ENCODE measurements at places on chromosomes 12 and 14. TPM values are rescaled to one million over a fixed set of nuclear protein-coding genes. Genes with fewer than 3 reads are reported as not detected.

DNA sequence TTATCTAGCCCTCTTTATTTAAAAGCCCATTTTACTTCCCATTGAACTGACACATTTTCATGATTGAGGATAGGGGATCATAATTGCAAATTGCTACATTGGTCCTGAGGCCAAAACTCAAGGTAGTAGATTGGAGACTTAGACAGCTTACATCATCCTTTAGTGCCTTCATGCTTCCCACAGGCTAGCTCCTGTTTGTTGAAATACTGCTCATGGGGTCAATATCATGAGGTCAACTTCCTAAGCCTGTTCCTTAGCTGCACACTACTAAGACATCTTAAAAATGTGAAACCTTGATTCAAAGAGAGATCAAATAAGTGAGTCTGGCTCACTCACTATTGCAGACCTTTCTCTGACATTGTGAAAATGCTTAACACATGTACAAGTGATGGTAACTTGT, 113.0 kb downstream of the TBC1D30 start:
- DNase-seq: no peak

GRCh38 chr12:7066596-7066995, 6.1 kb downstream of the C1S start:
- DNase-seq: no peak

DNA sequence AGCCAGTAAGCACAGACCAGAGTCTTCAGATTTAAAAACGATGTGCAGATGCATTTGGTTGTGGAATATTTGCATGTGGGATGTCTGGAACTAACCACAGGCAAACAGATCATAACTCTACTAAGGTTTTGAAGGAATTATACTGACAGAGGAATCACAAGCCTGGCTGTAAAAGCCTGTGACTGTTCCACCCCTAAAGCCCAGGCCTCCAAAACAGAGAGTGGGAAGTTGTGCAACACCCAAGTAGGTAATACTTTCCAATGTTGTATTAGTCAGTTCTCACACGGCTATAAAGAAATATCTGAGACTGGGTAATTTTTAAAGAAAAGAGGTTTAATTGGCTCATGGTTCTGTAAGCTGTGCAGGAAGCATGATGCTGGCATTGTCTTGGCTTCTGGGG, 68.1 kb upstream of the DCD start:
- DNase-seq: no peak

DNA sequence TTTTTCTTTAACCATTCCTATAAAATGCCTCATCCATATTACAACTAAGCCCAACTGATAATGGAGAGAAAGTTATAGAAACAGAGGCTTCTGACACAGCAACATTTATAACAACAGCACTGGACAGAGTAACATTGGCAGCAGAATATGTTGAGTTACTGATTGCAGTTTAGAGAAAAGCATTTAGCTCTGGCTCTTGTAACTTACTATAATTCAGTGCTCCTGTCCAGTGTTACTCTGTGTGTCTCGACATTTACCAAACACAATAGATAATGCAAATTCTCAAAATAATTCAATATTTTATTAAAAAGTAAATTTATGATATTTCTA, 356.1 kb downstream of the CEP128 start:
- no peak for DNase-seq

DNA sequence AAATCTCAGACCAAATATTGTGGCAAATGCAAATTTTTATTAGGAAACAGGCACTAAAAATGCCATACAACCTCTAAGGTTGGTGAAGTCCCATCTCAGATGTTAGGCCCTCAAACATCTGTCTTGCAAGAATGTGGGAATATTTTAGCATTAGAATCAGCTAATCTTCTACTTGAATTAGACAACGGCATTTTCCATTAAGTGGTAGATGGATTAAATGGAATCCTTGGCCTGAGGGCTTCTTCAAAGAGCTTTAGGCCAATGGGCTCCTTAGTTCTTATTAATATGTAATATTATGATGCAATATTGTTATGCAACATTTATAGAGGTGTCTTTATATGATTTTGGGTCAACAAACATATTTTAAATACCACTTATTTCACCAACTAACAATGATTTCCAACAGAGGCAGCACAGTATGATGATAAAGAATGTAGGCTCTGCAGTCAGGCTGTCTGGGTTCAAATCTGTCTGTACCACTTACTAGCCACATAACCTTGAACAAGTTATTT, 122.9 kb upstream of the PLEKHA5 start:
- DNase-seq: no peak

GRCh38 chr14:100114109-100114765, 45.2 kb downstream of the DEGS2 start:
- no peak for DNase-seq

DNA sequence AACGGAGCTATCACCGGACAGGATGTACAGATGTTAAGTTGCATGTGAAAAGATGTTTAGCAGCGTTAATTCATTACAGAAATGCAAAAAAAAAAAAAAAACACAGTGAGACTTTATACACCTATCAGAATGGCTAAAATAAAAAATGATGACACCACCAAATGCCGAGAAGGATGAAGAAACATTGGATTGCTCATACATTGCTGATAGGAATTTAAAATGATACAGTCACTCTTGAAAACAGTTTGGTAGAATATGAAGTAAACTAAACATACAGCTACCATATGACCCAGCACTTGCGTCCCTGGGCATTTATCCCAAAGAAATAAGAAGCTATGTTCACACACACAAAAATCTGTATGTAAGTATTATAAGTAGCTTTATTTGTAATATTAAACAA, 574.1 kb downstream of the SLC16A7 start:
- DNase-seq: no peak

DNA sequence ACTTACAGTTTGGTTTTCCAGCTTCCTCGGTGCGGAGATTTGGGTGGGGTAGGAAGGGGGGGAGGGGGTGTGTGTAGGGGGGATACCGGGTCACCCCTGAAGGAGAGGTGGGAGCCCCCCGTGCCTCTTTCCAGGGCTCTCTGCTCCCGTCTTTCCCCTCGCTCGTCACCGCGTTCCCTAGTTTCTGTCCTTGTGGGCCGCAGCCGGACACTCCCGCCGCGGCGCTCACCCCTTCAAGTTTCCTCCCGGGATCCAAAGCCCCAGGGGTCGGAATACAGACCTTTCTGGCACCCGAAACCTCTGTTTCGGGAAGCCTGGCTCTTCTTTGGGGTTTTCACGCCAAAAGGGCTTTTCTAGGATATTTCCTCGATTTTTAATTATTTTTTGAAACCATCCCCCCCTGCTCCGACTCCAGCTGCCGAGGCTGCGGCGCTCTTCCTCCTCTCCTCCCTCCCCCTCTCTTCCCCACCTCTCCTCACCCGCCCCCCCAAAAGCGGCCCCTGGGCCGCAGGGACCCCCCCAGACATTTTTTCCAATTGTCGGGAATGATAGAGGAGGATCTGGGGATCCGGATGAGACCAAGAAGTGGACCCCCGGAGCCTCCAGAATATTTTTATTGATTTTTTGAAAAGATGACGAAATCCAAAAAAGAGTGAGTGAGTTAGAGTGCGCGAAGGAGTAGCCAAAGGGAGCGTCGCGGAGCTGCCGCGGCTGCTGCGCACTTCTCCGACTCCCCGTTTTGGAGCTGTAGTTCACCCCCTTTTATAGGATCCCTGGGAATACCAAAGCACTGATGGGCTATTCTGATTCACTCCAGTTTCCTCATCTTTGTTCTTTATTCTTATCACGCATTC, 1.7 kb downstream of the CCND2 start:
- peak; percentile 53 for DNase-seq

DNA sequence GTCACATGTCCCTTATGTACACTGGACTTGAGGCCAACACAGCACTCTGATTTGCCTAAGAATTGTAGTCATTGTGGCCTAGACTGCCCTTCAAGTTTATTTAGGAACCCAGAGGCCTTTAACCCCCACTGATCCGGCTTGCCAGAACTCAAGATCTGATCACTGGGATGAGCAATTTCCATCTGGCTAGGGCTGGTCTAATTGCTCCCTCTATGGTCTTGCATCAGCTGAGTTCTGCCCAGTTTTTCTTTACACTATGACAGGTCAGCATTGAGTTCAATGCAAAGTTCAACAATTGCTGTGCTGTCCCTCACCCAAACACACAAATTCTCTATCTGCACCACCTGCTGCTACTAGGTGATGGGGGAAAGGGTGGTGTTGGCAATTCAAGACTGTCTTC, 146.9 kb upstream of the MDGA2 start:
- DNase-seq: no peak

Gene RIMBP2
- total RNA-seq: 0.84 TPM

Gene YBX3
- total RNA-seq: 123 TPM

Gene PLEK2
- not detected for total RNA-seq

DNA sequence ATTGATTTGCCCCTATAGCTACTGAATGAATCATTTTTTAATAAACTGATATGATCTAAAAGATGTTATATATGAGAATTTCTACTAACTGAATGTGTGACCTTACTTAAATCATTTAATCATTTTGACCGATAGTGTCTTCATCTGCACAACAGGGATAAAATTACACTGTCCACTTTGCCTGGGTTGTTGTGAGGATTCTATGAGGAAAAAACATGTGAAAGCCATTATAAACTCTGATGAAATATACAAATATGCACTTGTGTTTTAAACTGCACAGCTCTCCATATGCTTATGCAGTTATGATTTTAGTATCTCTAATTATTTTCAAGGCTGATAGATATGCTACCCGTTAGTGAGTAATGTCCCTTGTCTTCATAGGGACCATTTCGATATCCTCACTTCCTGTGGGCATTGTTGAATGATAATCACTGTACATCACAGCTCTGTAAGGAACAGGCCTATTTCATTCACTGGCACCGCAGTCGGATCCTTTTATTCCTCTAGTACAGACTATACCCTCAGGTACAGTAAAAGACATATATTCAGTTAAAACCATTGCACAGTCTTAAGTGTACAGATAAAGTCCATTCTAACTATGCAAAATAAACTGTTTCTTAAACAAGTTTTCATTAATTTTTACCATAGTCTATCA, 88.7 kb upstream of the RAP1B start:
- DNase-seq: no peak

Gene OVCH1
- total RNA-seq: 0.06 TPM

Gene KRT75
- total RNA-seq: not detected

Gene CLEC2A
- not detected for total RNA-seq

DNA sequence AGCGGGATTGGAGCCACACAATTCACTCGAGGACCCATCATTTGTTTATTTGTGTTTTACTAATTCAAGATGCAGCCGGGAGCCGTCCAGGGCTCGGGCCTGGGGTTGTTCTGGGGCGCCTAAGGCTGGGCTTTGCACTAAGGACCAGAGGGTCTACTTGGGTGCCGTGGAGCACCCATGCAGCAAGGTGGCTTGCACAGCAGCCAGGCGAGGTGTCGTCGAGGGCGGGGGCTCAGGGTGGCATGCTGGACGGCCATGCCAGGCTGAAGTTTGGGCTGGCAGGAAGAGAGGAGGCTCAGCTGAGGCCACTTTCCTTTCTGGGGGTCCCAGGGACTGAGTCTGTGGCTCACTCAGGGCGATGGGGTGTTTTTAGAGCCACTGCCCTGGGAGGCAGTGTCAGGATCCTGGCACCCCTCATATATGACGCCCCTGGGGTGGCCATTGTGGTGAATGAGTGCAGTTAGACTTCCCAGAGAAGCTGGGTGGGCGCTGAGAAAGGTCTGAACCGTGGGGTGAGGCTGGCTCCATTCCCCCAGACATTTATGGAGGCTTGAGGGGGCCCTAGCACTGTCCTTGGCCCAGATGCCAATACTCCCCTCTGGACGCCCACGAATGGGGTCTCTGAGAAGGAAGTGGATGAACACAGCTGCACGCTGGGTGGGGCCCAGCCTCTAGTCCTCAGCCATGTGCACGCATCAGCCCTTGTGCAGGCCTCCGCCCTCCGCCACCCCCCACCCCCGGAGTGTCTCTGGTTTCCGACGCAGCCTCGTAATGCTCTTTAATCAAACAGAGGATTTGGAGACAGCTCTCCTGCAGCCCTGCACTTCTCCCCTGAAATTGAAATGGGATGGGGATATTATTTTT, 11.3 kb downstream of the MEG3 start:
- DNase-seq: no peak

DNA sequence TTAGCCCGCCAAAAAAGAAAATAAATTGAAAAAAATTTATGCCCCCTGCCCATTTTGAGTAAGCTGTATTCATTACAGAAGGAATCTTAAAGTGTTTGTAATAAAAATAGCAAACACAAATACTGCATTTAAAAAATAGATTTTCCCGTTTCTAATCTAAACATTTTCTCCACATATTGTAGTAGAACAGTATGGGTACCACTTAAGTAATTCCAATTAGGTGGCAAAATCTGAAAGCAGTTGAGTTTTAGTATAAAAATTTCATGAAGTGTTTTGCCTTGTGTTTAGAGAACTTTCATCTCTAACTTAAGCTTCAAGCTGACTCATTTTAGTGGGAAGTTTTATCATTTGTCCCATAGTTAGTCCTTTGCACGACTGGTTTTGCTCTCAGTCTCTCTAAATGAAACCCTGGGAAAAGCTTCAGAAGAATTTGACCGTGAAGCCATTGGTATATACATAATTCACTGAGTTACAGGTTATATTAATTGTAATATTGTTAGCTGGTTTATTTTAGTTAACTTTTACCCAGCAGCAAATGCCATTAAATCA, 214.6 kb downstream of the ERC1 start:
- DNase-seq: no peak

Gene CLMN
- total RNA-seq: 6.3 TPM

DNA sequence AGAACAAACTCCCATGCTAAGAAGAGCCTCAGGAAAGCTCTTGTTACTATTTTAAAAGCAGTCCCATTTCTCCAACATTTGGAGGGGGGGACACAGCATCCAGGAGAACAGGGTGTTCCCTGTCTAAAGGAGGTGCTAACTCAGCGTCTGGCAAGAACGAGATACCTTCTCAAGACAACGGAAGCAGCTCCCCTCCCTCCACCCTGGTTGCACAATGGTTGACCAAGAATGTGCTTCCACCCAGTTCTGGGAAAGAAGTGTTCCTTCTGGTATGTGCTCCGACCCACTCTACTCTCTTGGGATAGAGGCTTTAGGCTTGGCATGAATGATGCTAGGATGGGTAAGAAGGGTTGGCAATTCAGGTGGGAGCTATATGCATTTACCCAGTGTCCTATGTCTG, 1.5 kb upstream of the KRT6A start:
- no peak for DNase-seq

DNA sequence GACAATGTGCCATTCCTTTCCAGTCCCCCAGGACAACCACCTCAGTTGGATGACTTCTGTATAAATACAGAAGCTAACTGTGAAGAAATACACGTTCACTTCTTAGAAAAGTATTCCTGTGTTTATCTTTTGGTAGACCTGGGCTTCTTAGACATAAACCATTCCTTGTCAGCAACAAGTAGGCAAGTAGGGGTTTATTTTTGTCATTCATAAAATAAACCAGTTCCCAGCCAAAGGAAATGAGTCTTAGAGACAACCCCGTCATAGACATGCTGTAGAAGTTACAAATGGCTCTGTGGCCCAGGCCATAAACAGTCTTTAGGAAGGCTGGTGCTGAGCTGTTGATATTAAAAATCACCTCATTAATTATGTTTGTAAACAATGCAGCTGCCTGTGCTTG, 243.2 kb downstream of the SPTSSA start:
- DNase-seq: no peak
